ENCODE measurements at places on chromosomes 4 and X.

DNA sequence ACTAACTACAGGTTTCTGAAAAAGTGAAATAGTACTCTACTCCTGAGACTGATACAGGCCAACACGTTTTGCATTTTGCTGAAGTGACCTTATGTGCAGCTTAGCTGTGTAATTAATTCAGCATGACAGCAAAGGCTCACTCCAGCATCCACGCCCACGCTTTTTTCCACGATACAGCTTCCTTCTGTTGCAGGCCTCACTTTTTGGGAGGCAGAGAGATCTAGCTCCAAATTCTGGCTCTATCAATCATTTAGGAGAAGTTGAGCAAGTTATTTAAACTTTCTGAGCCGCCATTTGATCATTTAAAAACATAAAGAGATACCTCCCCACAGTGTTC, 160.3 kb downstream of the AFAP1 start:
- DNase-seq = no peak

DNA sequence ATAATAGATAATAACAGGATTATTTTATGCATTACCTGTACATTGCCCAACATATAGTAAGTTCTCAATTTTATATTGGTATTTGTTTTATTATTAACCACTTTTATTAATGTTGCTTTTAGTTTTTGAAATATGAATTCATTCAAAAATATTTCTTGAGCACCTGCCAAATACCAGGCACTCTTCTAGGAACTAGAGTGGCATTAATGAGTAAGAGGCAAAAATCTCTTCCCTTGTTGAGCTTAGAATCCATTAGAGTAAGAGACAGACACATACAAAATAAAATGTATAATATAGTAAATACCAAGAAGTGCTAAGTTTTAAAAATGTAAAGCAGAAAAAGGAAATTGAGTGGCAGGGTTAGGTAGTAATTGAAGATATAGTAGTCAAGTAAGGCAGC, 45.8 kb downstream of the TET2 start:
- DNase-seq = no peak

- no peak for DNase-seq
Observed at GRCh38 chr4:93080316-93080715, 748.2 kb upstream of the ATOH1 start.

GRCh38 chr4:98203332-98204235, 57.6 kb upstream of the RAP1GDS1 start:
- no peak for DNase-seq

- no peak for DNase-seq
Observed at GRCh38 chrX:140799216-140799615, 89.7 kb downstream of the LINC00632 start.

Measured in activated T-helper 9 cell treated with anti-CD3 and anti-CD28 coated beads, Interleukin-2, amount 50 U/mL, for 16 hours (primary cell).